ENCODE measurements at places on chromosomes 2 and 18.

DNA sequence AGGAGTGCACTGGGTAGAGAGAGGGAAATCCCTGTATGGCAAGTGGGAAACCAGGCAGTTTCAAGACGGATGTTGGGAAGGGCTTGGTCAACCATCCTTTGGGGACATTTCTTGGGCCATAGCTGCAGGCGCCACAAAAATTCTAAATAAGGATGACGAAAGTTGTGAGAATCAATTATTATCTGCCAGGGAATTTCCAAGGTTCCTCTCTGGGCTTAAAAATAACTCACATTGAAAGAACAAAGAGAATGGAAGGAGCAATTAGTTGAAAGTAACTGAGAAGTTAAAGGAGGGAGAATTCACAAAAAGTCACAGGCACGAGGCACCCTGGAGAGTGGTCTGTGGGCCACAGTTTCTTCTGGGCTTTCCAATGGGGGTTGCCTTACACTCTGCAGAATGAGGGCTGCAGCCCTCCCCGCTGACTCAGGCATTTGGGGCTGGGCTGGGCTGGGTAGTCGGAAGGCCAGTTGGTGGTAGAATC is 195.7 kb downstream of the SMAD7 start:
- no peak overlapping the region for H3K4me3 ChIP-seq
- no peak for DNase-seq
- no peaks in the 10 kb centered on the region for H3K27me3 ChIP-seq
- H3K36me3 ChIP-seq: peaks cover 6% of the 10 kb centered on the region
- peaks cover 3% of the 10 kb centered on the region for H3K4me1 ChIP-seq
- no peak overlapping the region for H3K27ac ChIP-seq

- no peak overlapping the region for H3K4me3 ChIP-seq
- no peaks in the 10 kb centered on the region for H3K4me1 ChIP-seq
- H3K27ac ChIP-seq: no peak overlapping the region
- no peak for DNase-seq
Measured at GRCh38 chr2:178517496-178517895, 37.2 kb downstream of the PLEKHA3 start.

GRCh38 chr2:176709149-176709951 is 440.1 kb downstream of the MTX2 start:
- no peaks in the 10 kb centered on the region for H3K4me1 ChIP-seq
- no peaks in the 10 kb centered on the region for H3K36me3 ChIP-seq
- DNase-seq: peak; percentile 1
- no peak overlapping the region for H3K27ac ChIP-seq
- H3K4me3 ChIP-seq: no peak overlapping the region
- H3K27me3 ChIP-seq: no peaks in the 10 kb centered on the region

DNA sequence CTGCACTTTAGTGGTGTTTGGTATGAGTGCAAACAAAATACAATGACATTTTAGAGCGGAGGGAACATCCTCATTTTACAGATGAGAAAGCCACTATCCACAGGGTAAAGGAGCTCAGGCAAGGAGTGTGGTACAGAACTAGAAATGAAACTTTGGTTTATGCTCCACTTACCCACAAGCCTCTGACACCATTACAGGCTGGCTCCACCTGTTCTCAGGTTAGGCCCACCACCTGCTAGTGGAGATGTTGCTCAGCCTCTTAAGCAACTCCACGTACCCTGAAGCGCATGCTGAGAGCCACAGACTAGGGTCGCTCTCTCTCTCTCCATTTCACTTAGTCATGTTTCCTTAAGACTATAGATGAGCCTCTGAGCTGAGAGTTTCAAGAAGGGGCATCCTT is 130.0 kb downstream of the MBD2 start:
- no peak overlapping the region for H3K4me3 ChIP-seq
- H3K36me3 ChIP-seq: no peaks in the 10 kb centered on the region
- H3K27me3 ChIP-seq: no peaks in the 10 kb centered on the region
- no peak for DNase-seq
- no peak overlapping the region for H3K27ac ChIP-seq

GRCh38 chr2:39128919-39129391 is 8.1 kb upstream of the SOS1 start:
- no peak overlapping the region for H3K4me3 ChIP-seq
- H3K27me3 ChIP-seq: no peaks in the 10 kb centered on the region
- H3K4me1 ChIP-seq: peaks cover 4% of the 10 kb centered on the region

DNA sequence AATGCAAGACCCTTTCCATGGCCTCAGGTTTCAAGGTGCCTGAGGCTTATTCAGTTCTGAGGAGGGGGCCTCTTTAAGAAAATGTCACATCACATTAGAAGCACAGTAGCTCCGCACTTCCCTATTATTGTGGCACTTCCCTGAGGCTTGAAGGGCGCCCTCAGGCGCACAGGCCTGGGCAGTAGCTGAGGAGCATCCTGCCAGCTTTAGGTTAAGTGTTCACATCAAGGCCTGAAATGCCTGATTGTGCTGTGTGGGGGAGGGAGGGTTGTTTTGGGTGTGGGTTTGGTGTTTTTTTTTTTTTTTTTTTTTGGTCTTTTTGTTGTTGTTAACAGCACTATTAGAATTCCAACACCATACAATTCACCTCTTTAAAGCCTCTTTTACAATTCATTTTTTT is 107.9 kb downstream of the CABLES1 start:
- DNase-seq: no peak
- H3K27ac ChIP-seq: no peak overlapping the region
- no peak overlapping the region for H3K4me3 ChIP-seq

- H3K4me3 ChIP-seq: no peak overlapping the region
- peak; percentile 46 for DNase-seq
- no peaks in the 10 kb centered on the region for H3K27me3 ChIP-seq
- H3K36me3 ChIP-seq: no peaks in the 10 kb centered on the region
- no peaks in the 10 kb centered on the region for H3K4me1 ChIP-seq
- H3K27ac ChIP-seq: no peak overlapping the region
Measured at GRCh38 chr2:68292108-68292710, 27.5 kb downstream of the CNRIP1 start.

DNA sequence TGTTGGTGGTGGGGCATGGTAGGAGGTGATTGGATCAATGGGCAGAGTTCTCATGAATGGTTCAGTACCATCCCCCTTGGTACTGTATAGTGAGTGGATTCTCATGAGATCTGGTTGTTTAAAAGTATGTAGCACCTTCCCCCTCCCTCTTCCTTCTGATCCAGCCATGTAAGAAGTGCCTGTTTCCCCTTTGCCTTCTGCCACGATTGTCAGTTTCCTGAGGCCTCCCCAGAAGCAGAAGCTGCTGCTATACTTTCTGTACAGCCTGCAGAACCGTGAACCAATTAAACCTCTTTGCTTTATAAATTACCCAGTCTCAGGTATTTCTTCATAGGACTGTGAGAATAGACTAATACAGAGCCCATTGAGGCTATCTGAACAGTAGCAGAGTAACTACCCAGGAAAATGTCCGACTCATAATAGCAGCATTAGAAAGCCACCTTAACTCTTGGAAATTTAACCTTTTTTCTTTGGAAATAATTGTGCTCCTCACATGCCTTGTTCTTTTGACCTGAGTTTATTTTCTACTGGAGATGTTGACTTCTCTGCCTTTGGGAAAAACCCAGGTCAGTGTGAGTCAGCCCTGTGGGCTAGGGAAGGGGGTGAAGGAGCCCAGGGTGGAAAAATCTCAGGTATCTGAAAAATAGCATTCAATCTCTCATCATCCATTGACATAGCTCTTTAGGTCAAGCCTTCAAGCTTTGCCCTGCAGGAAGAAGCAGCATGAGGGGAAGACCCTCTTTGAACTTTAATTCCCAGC is 18.1 kb downstream of the CYP1B1 start:
- no peaks in the 10 kb centered on the region for H3K27me3 ChIP-seq
- H3K4me1 ChIP-seq: no peaks in the 10 kb centered on the region
- H3K4me3 ChIP-seq: no peak overlapping the region
- no peaks in the 10 kb centered on the region for H3K36me3 ChIP-seq
- DNase-seq: no peak
- no peak overlapping the region for H3K27ac ChIP-seq

GRCh38 chr2:180279581-180279980 is 272.5 kb upstream of the CWC22 start:
- H3K36me3 ChIP-seq: no peaks in the 10 kb centered on the region
- no peak overlapping the region for H3K4me3 ChIP-seq
- no peak overlapping the region for H3K27ac ChIP-seq
- no peak for DNase-seq

Data from fibroblast of lung (primary cell).